Kidney glomerular epithelial cell (primary cell): ENCODE measurements at places on chromosomes 1 and 21.
A peak's percentile ranks its signal among the peaks of the same experiment; 100 is the strongest.

DNA sequence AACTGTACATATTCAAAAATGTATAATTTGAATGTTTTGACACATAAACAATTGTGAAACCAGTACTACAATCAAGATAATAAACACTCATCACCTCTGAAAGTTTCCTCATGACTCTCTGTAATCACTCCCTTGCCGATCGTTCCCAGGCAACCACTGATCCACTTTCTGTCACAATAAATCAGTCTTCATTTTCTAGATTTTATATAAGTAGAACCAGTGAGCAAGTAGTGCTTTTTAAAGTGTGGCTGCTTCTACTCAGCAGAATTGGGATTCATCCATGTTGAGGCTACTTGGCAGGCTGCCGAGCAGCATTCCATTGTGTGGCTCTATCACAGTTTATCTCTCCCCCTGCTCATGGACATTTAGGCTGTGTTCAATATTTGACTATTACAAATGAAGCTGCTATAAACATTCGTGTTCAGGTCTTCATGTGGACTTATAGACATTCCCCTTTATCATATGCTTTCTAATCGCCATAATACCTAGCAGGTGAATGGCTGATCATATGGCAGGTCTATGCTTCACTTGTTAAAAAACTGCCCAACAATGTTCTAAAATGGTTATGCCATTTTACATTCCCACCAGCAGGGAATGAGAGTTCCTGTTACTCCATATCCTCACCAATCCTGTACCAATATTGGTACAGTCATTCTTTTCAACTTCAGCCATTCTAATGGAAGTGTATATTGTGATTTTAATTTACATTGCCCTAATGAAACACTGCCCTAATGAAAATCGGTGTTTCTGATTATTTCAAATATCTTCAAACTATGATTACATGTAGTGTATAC is 20.5 kb downstream of the TEX38 start:
- no peak for DNase-seq

DNA sequence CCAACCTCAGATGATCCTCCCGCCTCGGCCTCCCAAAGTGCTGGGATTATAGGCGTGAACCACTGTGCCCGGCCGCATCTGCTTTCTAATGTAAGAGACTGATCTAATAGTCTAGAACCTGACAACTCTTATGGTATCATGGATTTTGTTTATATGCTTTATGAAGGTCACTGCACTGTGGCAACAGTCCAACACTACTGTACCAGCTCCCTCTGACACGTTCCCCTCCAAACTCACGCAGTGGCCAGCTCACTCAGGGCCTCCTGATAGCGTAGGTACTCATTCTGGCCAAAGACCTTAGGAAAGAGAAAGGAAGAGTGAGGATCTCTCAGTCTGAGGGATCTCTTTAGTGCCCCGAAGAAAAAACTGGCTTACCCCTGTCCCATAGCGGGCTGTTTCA is 6.0 kb upstream of the CFAP141 start:
- no peak for DNase-seq

DNA sequence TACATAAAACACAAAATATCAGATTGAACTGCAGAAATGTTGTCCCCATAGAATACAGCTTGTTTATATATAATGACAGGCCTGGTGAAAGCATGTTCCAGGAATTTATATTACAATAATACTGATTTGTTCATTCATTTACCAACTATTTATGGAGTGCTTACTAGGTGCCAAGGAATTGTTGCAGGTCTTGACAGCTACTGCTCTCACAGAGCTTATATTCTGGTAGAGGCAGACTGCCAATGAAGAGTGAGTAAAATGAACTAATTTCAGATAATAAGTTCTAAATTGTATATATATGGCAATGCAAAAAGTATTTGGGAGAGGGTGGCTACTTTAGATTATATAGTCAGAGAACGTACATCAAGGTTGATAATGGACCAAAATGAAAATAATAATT is 152.0 kb downstream of the COQ8A start:
- no peak for DNase-seq

GRCh38 chr21:37945036-37945435 is 28.8 kb upstream of the KCNJ6 start:
- no peak for DNase-seq

DNA sequence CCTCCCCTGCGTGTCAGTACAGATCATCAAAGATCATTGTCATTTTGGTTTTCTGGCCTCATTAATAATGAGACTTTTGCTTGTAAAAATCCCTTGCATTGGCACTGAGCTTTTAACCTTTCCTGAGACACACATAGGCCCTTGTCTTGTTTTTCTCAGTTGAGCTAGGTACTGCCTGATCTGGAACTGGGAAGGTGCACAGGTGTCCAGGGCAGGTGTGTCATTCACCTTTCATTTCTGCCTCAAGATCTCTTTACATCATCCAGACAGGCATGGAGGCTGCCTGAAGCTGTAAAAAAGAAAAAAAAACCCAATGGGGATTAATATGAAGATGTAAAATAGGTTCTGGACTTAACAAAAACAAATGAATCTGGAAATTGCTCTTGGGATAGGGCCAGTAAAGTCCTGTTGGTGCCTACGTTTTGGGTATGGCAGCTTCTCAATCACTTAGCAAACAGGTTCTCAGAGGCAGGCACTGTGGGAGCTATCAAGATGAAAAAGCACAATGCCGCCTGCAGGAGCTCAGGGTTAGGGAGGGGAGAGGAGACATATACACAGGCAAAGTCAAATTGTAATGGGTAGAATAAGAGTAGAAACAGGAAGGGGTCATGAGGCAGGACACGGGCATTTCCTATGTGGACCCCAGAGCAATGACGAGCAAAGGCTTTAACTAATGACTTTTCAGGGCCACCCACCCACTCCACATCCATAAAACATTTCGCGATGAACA is 1.0 kb upstream of the KCNC4 start:
- DNase-seq, result no peak

DNA sequence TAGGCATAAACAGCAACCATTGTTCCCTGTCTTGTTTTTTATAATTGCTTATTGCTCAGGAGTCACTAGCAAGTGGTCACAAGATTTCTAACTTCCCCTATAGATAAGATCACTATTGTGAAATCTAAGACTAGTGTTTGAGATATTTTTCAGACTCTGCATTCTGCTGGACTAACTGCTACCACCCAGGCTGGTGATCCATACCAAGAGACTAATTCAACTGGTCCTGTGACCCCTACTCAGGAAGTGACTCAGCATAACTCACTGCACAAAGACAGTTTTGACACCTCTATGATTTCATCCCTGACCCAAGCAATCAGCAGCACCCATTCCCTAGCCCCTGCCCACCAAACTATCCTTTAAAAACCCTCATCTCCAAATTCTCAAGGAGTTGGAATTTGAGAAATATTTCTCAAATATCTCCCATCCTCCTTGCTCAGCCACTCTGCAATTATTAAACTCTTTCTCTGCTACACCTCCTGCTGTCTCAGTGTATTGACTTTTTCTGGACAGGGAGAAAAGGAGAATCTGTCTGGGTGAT is 52.7 kb downstream of the TRIM33 start:
- no peak for DNase-seq

- DNase-seq, result no peak
Observed at GRCh38 chr1:109299558-109300343, 7.1 kb downstream of the MYBPHL start.

DNA sequence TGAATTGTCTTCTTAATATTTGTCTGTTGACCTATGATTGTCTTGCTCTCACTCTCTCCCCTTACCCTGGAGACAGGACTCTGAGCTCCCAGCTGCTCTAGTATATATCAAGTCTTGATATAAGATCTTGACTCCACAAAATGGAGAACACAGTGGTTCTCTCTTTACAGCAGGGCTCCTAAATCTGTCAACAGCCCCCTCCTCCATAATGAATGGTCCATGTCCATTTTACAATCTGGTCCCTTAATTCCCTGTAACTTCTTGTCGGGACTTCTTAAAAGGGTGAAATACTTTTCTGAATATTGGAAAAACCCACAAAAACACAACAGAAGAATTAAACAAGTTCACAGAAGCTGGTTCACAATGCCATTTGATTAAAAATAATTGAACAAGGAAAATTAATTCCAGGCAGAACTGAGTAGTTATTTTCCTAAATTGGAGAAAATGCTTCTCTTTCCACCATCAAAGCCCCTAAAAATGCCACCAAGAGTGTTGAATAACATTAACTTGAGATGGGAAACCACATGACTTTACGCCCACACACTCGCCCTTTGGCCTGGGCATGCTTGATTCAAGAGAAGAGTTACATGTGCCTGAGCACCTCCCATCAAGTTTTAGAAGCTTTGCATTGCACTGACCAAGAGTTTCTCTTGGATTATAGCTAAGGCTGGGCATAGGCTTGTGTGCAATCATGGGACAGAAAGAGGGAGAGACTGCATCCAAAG is 109.8 kb downstream of the TOMM20 start:
- no peak for DNase-seq

- no peak for DNase-seq
Observed at GRCh38 chr1:19096036-19096833, 113.8 kb downstream of the UBR4 start.

DNA sequence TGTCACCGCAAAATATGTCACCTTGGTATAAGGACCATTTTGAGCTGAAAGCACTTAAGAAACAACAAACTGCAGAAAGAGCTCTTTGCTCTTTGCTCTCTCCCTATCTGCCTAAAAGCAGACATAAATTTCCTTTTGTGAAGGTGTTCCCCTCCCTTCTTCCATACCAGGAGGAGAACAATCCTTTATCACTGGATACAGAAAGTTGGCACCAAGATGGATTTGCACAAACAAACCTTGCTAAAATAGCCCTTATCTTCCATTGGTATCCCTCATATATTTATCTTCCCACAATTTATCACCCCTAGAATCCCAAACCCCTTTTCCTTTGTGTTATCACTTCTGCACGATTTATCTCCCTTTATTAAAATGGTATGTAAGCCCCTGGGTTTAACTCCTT is 51.4 kb downstream of the DPYD start:
- no peak for DNase-seq

DNA sequence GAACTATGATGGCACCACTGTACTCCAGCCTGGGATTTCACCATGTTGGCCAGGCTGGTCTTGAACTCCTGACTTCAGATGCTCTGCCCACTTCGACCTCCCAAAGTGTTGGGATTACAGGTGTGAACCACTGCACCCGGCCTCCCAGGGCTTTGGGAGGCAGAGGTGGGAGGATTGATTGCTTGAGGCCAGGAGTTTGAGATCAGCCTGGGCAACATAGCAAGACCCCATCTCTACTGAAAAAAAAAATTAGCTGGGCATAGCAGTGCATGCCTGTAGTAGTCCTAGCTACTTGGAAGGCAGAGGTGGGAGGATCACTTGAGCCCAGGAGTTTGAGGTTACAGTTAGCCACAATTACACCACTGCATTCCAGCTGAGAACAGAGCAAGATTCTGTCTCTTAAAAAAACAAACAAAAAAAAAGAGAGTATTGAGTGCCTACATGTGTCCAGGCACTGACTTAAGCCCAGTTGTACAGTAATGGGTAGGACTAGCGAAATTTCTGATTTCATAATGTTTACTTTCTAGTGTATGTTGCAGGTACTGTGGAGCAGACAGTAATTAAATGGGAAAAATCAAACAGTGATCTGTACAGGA is 4.2 kb downstream of the MANEAL start:
- DNase-seq, result peak; percentile 19

- DNase-seq, result no peak
Observed at GRCh38 chr1:237031480-237031879, 10.5 kb upstream of the RYR2 start.

DNA sequence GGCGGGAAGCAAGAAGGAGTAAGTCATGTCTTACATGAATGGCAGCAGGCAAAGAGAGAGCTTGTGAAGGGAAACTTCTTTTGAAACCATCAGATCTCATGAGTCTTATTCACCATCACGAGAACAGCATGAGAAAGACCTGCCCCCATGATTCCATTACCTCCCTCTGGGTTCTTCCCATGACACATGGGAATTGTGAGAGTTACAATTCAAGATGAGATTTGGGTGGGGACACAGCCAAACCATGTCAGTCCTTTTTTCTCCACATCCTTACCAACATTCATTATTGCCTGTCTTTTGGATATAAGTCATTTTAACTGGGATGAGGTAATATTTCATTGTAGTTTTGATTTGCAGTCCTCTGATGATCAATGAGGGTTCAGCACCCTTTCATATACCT is 81.0 kb downstream of the DIRAS3 start:
- no peak for DNase-seq

DNA sequence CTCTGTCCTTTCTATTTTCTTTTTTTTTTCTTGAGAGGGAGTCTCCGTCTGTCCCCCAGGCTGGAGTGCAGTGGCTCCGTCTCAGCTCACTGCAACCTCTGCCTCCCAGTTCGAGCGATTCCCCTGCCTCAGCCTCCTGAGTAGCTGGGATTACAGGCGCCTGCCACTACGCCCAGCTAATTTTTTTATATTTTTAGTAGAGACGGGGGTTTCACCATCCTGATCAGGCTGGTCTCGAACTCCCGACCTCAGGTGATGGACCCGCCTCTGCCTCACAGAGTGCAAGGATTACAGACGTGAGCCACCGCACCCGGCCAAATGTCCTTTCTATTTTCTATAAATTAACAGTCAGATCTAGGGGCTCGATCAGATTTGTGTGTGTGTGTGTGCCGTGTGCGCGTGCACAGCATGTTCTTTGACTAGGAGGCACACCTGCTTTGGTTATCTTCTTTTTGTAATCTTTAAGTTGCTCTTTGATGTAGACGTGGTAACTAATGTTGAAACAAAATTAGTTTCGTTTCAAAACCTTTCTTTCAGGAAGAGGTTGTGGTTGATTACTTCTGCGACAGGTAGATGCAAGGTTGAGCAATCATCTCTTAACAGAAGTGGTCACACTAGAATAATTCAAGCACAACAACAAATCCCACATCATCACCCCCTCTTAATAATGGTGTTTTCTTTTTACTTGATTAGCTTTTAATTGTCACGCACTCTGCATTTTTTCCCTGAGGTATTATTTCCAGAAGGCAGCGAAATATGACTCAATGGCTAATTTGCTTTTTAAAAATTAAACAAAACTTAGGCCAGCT is 779 bp upstream of the DEGS1 start:
- peak; percentile 80 for DNase-seq

GRCh38 chr1:183272390-183272848 is 86.4 kb downstream of the LAMC2 start:
- DNase-seq, result no peak

- DNase-seq, result no peak
Observed at GRCh38 chr1:81121306-81121705, 679.4 kb upstream of the ADGRL2 start.

GRCh38 chr1:219581766-219582165 is 31.1 kb downstream of the ZC3H11B start:
- no peak for DNase-seq
